ENCODE measurements at places on chromosomes 2 and 18.

DNA sequence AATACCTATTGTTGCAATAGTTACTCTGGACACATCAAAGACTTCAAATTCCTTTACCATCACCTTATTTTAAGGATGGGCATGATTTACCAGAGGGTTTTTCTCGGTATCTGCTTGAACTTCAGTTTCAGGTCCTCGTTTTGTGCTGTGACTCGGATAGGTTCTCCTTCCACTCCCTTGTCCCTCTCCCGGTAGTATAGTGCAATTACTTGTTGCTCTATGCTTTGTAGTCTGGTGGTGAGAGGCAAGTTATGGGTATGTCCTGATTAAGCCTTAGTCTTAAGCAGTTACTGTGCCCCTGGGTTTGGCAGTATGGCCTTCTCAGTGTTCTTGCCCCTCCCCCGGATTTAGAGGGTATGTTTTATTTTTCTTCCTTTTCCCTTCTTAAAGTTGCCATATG is 96.6 kb downstream of the RHBDD1 start:
- no peak for DNase-seq

- DNase-seq: no peak
These were observed 413.6 kb downstream of the PTH2R start for GRCh38 chr2:208820014-208820688.

DNA sequence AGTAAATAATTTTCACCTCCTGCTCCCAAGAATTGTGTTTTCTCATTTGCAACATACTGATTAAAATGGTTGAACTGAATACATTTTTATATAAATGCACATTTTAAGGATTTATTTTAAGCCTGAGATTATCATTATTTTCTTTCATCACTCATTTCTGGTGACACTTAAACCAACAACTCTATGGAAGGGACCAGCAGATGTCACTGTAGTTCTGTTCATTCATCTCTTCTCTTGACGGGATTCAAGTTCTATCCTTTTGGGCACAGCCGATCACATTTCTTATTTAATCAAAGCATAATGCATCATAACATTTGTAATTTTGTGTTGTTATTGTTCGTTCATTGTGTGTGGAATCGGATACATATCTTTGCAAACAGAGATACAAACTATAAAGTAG is 417.9 kb downstream of the HRH4 start:
- DNase-seq: no peak

DNA sequence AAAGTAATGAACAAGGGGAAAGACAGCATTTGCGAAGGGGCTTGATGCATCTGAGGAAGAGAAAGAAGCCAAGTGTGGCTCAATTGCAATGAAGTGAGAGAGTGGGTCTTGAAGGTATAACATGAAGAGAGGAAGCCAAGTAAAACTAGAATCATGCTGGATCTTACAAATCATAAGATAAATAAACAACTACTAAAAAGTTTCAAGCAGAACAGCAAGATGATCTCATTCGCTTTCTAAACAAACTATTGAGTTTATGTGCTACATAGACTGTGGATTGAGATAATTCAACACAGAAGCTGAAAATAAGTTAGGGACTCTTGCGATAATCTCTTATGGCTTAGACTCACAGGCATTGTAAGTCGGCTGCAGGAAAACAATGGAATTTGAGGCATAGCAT is 1310.5 kb upstream of the NRXN1 start:
- DNase-seq: no peak
